AG04449 (cell line): ENCODE measurements at places on chromosomes 11 and 22.

DNA sequence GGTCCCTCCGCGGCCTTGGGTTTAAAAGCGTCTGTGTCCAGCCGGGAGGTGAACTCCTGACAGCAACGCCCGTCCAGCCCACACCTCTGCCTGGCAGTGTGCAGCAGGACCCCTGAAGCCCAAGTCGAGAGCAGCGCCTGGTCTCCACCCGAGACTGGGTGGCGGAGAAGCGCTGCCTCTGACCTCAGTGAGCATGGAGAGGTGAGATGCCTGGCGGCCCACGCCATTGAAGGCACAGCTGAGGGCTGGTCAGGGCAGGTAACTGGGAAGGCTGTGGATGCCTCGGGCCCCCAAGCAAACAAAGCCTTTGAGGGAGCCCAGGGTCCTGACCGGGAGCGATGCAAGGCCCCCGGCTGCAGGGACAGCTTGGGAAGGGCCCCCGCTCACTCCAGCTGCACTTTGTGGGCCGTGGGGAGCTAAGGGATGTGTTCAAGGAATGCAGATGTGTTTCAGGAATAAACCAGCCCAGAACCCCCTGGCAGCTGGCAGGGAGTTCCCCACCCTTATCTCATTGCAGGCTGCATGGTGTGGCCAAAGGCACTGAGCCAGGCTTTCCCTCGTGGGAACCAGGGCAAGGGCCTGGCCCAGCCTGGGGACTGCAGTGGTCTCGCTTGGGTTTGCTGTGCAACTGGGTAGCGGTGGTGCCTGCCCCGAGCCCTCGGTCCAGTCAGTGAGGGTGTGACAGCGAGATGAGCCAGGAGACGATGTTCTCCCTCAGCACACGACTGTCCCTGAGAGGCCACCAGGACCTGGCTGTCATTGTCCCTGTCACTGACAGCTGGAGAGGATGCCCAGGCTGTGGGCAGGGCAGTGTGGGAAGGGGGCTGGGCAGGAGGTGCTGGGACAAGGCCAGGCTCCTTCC, 92.5 kb downstream of the WNT7B start:
- no peak for DNase-seq

DNA sequence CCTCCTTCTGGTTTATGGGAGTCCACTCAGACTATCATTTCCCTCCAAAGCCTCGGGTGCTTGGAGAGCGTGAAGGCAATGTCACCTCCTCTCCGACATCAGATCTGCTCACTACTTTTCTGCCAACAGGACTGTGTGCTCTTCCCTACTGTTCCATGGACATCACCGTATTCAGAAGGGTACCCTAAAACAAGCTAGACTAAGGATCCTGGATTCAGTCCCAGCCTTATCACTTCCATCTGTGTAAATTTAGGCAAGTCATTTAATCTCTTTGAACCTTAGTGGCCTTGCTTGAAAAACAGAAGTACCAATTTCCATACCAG, 78.2 kb downstream of the KCNC1 start:
- no peak for DNase-seq

- no peak for DNase-seq
These were observed 515.6 kb upstream of the CCDC90B start for GRCh38 chr11:83801799-83802198.

GRCh38 chr22:42001121-42001520, 2.5 kb downstream of the WBP2NL start:
- DNase-seq = no peak

GRCh38 chr11:70034740-70035365, 43.3 kb upstream of the ANO1 start:
- no peak for DNase-seq

DNA sequence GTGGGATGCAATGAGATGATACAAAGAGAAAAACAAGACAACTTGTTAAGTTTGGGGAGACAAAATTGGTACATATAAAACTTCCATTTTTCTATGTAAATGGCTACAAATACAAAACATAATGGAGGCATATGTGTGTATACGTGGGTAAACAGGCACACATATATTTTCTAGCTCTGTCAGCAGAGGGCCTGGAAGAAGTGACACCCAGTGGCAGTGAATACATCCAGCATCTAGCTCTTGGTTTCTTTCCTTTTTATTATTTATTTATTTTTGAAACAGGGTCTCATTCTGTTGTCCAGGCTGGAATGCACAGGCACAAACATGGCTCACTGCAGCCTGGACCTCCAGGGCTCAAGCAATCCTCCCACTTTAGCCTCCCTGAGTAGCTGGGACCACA, 5.0 kb upstream of the RASL10A start:
- no peak for DNase-seq

DNA sequence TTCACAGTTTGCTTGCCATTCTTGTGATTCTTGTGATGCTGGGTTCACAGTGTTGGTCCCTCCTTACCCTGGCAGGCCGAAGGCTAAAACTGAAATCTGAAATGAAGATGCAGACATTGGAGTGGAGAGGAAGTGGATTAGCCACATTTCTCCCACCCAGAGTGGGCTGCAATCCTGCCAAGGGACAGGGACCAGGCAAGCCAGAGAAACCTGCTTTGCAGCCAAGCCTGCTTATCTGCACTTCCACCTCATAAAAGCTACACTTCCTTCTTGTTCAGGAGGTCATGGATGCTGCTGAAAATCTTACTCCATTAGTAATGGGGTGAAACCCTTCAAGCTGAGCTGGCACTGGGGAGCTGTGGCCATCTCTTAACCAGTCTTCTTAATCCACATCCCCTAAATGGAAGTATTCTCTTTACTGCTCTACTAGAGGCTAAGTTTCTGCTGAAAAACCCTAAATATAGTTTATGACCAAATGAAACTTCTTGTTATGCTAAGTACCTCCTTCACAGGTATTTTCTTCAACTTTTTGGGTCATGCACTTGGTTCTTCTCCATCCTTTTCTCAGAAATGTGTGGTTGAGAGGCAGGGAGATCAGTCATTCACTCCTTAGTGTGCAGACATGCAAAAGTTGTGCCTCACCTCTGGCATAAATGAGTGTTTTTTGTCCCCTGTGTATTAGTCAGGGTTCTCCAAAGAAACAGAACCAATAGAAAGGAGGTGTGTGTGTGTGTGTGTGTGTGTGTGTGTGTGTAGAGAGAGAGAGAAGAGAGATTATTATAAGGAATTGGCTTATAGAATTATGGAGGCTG, 133.9 kb upstream of the BMAL1 start:
- no peak for DNase-seq
